ENCODE measurements at places on chromosomes 1 and 21.

DNA sequence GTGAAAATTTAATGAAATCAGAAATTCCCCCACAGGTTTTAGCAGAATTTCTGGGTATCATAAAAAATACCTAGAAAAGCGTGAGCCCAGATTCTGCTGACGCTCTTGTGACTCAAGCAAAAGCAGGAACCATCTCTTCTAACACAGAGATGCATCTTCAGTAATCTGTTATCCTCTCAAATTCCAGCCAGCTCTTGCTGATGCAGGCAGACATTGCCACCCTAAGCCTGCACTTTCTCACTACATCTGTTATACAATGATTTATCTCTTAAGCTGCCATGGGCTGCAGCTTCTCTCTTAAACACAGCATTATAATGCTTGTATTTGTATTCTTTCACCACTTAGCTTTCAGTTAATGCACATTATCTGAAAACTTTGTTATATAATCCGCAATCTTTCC is 113.0 kb upstream of the RGS1 start:
- no peak for DNase-seq

DNA sequence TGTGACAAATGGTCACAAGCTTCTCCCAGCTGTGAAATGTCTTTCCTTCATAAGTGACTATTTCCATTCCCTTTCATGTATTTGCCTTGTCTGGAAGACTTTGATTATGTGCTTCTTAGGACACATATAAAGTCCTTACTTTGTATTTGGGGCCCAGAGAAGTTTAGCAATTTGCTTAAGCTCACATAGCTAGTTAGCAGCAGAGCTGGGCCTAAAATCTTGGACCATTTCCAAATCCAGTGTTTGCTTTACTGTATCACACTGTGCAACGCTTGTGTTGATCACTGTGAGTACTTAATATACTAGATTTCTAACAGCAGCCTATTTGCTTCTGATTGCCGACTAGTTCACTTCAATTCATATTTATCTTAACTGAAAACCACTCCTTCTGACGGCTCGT is 2.2 kb upstream of the KCNA3 start:
- DNase-seq: no peak

GRCh38 chr1:236489710-236490377 is 33.9 kb upstream of the LGALS8 start:
- peak; percentile 38 for DNase-seq

- peak; percentile 99 for DNase-seq
Measured at GRCh38 chr1:156421062-156421938, 52.3 kb downstream of the RHBG start.

GRCh38 chr1:87560601-87561360 is 232.1 kb downstream of the LMO4 start:
- DNase-seq: no peak

DNA sequence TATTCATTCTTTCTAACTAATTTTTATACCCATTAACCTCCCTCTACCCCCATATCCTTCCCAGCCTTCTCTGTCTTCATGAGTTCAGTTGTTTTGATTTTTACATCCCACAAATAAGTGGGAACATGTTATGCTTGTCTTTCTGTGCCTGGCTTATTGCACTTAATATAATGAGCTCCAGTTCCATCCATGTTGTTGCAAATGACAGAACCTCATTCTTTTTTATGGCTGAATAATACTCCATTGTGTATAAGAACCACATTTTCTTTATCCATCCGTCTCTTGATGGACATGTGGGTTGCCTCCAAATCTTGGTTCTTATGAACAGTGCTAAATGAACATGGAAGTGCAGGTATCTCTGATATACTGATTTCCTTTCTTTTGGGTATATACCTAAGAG is 21.5 kb downstream of the AGPAT3 start:
- DNase-seq: no peak

DNA sequence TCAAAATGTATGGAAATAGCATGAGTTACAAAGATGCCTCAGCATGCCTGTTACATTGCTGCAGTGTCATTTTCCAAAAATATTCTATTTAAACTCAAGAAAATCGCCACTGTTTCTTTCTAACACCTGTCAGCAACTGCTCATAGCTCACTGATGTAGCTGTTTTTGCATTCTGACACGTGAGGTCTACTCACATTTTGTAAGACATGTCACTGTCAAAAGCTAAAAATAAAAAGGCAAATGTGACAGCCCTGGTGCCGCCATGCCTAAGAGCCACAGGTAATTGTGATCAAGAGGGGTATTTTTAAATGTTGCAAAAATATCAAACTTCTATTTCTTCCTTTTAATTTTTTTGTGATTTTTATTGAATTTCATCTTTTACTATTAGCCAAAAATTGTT is 556.2 kb upstream of the TMPRSS15 start:
- DNase-seq: no peak

DNA sequence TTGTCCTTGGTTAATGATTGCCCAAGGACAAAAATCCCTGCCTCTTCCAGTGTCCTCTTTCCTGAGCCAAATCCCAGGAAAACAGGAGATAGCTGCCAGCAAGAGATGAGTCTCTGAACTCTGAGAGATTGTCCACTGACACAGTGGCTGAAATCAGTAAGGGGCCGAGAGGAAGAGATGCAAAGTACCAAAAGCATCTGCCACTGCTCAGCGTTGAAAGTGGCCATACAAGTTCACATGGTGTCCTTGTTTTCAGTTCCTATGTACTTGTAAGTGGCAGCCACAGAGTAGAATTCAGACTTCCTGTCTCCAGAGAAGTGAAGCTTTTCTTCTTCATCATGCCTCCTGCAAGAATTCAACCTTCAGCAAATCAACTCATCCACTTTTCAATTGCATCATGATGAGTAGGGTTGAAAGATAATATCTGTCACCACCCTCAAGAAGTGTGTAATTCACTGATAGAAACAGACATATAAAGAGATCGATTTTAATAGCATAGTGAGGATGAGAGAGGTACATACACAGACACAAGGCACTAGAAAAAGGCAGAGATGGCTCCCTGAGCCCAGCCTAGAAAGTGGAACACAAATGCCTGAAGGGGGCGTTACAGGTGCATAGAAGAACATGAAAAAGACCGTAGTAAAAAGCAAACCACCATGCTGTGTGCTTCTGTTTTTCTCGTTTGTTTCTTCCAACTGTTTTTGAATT is 185.8 kb downstream of the MRPL39 start:
- DNase-seq: peak; percentile 12

- DNase-seq: no peak
Measured at GRCh38 chr1:29538586-29538985, 302.3 kb downstream of the PTPRU start.

DNA sequence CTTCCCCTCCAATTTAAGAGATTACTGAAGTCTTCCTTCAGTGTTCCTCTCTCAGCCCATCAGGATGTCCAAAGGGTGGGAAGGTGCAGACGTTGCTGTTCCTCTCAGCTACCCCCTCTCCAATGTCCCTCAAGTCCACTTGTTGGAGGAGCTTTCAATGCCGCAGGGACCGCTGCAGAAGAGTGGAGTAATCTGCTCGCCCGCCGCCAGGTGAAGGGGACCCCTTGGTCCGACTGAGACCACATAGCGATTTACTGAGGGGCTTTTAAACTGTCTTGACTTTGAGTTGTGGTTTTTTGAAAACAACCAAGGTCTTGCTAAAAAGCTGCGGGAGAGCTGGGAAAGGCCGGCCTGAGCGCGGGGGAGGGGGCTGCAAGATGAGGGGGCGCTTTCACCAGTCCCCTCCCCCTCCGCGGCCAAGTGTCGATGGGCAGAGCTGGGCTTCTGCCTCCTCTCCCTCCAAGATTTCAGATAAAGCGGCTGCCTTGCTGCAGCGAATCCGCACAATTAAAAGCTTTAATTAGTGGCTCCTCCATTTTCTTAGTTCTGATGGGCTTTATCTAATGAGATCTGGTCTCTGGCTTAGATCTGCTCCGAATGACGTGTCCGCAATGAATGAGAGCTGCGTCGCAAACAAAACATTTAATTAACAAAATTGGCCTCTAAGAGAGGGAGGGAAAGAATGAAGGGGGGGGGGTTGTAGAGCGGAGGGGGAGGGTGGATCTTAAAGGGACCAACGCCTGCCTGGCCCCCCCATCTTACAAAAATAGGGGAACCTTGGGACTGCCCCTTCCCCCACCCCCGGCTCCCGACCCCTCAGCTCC is 5.9 kb downstream of the LMO4 start:
- DNase-seq: no peak

DNA sequence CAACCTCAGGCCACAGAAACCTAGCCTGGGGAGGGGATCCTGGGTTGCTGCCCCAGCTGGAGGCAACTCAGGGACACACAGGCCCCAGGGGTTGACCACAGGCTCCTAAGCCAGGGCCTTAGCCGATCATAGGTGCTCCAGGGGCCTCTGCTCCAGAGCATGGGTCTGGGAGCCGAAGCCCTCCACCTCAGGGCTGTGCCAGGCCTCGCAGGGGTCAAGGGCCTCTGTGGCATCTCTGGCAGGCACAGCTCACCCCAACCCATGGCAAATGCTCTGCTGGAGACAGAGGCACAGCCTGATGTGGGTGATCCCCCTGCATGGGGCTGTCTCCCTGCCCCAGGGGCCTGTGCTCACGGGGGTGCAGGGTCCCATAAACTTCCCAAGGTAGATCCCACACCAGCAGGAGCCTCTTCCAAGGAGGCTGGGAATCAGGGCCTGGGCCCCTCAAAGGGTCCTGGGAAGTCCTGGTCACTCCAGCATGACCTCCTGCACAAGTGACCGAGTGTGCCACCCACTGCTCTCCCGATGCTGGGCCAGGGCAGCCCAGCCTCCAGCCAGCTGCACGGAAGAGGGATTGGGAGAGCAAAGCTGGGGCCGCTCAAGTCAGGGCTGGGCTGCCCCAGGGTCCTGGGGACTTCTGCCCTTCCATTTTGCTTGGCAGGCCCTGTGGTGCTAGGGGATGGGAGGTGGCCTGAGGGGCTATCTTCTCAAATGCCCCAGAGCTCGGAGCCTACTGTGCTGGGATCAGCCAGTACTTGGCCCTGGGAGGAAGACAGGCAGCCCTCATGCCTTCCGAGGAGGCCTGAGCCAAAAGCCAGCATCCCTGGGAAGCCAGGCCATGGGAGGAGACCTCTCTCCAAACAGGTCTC is 22.2 kb upstream of the PRSS38 start:
- DNase-seq: no peak

DNA sequence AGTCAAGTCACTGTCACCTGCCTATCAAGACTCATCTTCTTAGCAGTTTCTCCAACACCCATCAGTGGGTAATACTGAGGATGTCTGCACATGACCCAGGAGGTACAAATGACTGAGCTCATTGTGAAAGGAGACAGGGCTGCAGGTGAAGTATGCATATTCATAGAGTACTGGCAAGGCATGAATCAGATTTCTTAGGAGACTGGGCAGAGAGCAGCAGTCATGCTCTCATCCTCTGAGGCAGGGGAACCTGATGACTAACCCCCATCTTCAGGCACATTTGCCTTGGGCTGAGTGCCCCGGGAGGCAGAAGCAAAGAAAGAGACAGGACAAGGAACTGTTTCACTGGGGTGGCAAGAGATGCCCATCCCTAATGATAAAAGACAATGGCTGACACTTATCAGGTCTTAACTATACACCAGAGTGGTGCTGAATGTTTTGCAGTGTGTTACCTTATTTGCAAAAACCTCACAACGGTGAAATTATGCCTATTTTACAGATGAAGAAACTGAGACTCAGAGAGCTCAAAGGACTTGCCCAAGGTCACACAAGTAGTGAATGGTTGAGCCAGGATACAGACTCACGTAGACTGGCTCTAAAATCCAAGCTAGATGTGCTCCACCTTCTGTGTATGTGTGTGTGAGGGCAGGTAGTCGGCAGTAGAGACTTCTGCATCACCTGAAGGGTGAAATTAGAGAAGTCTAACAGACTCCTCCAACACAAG is 9.2 kb upstream of the GRHL3 start:
- DNase-seq: peak; percentile 45

DNA sequence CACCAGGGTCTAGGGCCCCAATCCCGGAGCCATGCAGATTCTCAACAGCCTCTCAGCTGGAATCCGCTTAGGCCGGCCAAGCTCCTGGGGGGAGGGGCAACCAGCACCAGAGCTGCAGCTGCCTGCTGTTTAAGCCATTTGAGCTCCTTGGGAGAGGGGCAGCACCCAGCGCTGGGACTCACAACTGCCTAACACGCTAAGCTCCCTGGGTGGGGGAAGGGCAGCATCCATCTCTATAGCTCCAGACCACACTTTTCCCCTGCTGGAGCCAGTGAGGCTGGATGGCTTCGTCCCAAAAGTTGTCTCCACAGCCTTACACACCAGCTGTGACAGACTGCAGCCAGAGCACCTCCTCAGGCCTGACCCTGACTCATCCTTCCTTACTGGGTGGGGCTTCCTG is 6.9 kb upstream of the PTGFR start:
- DNase-seq: peak; percentile 26

DNA sequence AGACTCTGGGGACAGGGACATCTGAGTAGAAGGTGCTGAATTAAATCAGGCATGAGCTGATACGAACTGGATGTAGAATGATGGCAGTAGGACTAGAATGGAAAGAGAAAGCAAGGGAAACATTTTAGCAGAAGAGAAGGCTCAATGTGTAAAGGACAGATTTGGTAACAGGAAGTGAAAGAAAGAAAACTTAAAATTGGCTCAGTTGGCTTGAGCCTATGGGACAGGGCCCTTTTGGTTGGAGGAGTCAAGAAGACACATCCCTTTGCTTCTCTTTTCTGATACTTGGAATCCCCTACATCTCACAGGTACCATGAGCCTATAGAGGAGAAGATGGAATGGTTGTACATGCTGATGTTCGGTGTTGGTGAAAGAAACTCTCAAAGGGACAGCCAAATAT is 300.6 kb upstream of the PLXNA2 start:
- no peak for DNase-seq

DNA sequence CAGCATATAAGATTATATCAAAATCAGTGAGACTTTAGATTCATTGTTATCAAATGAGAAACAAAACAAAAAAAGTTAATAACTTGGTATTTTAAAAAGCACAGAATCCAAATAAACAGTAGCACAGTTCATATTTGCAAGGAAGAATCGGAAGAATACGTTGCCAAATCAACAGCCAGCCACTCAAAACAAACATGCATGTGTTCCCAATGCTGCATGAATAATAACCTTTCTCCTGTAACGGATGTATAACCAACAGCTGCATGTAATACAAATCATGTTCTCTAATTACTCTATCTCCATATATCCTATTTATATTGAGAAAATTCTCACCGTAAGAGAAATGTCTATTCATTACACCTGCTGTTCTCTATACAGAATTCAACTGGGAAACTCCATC is 98.9 kb upstream of the FOXD3 start:
- no peak for DNase-seq

DNA sequence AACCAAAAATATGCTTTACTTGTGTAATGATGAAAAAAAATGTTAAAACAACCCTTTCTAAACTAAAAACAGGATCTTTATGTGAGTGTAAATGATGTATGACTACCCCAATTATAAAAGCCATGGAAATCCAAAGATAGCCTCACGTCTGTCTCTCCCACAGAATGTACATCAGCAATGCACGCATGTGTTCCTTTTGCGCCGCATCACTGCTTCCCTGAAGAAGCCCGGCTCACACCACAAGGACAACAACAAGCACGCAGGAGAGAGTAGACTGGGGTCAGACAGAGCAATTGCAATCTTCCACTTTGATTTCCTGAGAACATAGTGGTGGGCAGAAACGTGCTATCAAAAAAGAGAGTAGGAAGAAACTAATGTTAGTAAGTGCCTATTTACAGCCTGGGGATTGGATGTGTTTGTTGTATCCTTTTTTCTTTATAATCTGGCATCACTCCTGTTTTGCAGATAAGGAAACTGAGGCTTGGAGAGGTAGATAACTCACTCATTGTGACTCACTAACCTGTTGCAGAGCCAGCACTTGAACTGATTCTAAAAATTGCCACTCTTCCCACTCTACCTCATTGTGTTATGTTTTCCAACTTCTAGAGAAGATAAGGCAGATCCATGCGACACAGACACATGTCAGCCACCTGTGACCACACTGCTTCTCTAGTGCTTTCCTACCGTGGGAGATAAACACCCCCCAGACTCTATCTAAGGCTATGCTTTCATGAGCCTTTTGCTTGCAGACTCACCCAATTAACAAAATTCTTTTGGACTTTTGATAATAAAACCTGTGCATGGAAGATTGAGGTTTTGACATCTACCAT is 60.1 kb downstream of the MAP10 start:
- DNase-seq: no peak
